ENCODE measurements at places on chromosomes 7 and 10.

DNA sequence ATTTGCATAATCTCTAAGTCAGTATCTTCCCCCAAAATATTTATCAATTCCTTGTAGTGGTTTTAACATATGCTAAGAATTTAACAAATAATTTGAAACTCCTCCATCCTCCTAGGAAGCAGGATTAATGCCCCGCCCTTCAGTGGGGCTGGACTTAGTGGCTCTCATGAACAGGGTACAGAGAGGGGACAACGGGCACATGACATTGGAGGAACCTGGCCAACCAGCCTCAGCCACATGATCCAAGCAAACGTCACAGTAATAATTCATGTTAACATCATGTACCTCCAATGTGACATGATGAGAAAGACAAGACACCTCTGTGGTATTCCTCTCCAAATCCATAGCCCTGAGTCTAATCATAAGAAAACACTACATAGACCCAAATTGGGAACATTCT, 50.5 kb downstream of the NUDCD3 start:
- DNase-seq, result no peak

- DNase-seq, result no peak
Observed at GRCh38 chr10:125624800-125625199, 58.2 kb downstream of the TEX36 start.

DNA sequence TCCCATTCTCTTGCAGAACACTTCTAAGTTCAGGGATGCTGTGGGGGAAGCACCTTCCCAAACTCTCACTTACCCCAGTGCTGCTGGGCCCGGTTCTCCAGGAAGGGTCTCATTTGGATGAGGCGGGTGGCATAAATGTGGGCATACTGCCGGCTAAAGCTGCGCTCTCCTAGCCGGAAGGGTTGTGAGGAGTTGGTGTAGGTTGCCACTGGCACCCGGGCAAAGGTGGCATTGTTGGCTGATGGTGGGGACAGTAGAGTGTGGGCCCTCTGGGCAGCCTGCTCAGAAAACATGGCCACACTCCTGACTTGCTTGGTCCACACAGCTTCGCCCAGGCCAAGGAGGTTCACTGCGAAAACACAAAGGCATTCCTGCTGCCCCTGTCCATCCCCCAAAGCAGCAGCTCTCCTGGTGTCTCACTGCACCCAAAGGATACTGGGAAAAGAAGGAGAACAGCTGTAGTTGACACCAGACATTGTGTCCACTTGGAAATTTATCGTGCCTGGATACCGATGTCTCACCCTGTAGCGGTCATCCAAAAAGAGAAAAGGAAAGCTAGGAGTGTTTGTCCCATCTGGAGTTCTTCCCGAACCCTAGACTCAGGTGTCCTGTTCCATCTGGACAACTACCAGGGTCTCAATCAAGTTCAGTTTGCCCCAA, 1.5 kb downstream of the POLD2 start:
- DNase-seq, result no peak

DNA sequence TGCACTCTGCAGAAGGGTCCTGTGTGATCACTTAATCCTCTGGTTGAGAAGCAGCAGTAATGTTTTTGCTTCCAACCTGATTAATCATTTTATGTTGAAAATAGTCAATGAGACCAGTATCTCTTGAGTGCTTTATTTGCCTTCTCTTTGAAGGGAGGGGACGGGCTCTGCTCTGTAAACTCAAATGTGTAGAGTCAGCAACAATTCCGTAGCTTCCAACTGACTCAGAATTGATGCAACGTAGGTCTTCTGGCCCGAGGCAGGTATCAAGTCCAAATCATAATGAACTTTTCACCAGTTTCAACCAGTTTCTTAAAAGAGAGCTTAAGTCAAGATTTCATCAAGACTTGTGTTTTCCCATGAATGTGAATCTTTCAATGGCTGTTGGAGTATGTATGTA, 26.3 kb downstream of the GUSB start:
- DNase-seq, result no peak

DNA sequence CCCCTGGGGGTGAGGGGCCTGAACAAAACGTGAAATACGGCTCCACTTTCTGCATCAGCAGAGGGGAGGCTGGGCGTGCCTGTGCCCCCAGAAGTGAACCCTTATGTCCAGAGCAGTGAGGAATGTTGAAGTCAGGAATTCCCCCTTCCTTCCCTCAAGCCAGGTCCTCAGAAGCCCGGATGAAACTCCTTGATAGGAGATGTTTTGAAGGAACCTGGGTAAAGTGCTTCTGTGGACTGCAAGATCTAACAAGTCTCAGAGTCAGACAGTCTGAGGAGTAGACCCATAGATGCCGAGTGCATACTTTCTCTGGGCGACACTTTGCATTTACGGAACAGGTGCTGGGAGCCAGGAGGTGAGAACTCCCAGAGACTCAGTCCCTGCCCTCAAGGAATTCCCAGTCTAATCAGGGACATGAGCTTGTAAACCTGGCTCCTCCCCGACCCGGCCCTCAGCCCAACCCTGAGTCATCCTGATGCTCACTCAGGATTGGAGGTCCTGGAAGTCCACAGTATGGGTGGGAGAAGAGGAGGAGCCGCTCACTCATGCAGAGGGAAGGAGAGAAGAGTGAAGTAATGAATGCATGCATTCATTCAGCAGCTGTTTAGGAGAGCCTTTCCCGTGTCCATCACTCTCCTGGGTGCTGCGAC, 179.5 kb upstream of the ITGB1 start:
- DNase-seq, result no peak
